Thyroid gland (tissue), 4 donors: ENCODE measurements at places on chromosomes 13 and 19.

- H3K36me3 ChIP-seq, result no peaks in the 10 kb centered on the region
- H3K27ac ChIP-seq, result no peak overlapping the region
- H3K4me3 ChIP-seq, result no peak overlapping the region
These were observed 1.2 kb upstream of the GNG8 start for GRCh38 chr19:46637224-46637623.

GRCh38 chr19:18993115-18993514 is 40.2 kb downstream of the SUGP2 start:
- peaks cover 32% of the 10 kb centered on the region for H3K36me3 ChIP-seq
- DNase-seq, result no peak
- H3K4me1 ChIP-seq, result no peaks in the 10 kb centered on the region
- H3K4me3 ChIP-seq, result no peak overlapping the region
- no peaks in the 10 kb centered on the region for H3K27me3 ChIP-seq

DNA sequence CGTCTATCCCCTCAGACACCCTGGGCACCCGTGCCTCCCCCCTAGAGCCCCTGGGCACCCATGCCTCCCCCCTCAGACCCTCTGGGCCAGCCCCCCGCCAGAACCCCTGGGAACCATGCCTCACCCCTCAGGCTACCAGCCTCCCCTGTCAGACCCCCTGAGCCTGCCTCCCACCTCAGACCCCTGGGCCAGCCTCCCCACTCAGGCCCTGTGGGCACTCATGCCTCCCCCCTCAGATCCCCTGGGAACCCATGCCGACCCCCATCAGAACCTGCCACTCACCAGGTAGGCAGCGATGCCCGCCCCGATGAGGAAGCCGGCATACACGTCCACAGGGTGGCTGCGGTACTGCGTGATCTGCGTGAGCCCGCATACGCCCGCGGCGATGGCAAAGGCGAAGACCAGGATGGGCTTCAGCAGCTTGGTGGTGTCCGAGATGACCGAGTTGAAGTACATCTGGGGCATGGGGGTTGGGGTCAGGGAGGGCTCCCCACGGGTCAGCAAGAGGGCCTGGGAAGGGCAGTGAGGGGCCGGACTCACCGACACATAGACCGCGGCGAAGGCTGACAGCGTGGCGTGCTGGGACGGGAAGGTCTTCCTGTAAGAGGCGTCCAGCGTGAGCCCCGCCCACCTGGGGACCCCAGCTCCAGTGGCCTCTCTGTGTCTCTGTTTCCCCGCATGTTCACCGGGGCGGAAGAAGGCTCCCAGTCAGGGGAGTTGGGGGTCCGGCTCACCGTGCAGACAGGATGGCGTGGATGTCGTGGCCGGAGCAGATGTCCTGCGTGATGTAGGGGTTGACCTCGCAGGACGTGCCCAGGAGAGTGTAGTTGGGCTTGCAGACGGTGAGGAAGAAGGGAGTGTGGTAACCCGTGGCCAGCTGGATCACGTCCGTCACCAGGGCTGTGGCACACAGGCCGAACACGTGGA is 7.3 kb downstream of the PLPPR3 start:
- no peak for DNase-seq
- no peak overlapping the region for H3K27ac ChIP-seq
- no peaks in the 10 kb centered on the region for H3K27me3 ChIP-seq
- H3K4me1 ChIP-seq, result no peaks in the 10 kb centered on the region
- H3K36me3 ChIP-seq, result peaks cover 33% of the 10 kb centered on the region
- no peak overlapping the region for H3K4me3 ChIP-seq

DNA sequence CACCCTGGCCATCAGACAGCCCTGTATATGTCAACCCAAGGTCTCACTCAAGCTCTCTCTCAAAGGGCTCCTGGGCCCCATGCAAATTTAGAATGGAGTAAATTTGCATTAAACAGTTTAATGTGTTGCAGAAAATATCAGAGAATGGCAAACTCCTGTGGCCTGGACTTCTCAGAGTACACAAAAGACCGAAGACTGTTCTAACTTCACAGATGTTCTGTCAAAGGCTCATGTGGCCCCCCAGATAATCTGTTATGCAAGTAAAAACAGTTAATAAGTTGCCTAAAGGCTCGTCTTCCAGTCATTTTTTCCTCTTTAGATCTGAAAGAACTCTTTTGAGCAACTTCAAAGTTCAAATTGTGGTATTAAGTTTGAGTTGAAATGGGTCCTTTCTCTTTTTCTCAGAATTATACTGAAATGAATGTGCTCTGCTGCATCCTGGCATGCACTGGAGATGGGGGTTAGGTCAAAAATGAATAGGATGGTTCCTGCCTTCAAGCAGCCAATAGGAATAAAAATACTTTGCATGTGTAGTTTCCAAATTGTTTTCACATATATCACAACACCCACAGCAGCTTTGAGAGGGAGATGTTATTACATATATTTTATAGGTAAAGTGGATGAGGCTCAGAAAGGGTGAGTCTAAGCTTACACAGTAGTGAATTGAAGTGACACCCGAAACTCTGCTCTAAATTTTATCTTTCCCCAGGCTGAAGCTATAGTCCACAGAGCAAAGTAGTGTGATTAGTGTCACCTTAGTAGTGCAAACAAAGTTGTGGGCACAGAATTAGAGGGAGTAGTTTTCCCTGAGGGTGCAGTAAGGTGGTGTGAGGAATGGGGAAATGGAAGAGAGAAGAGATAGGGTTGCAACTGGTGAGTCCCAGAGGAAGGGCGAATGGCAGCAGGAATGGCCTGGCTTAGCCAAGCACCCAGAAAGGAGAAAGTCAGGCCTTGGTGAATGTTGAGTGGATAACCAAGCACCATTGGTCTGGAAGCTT is 205.0 kb upstream of the RFC3 start:
- H3K36me3 ChIP-seq, result no peaks in the 10 kb centered on the region
- H3K4me3 ChIP-seq, result no peak overlapping the region
- no peaks in the 10 kb centered on the region for H3K27me3 ChIP-seq

- no peaks in the 10 kb centered on the region for H3K4me1 ChIP-seq
- no peak for DNase-seq
- H3K27ac ChIP-seq, result no peak overlapping the region
- H3K27me3 ChIP-seq, result no peaks in the 10 kb centered on the region
These were observed 503.9 kb downstream of the GPC5 start for GRCh38 chr13:91902291-91902690.

- H3K4me3 ChIP-seq, result no peak overlapping the region
- no peaks in the 10 kb centered on the region for H3K4me1 ChIP-seq
- H3K27ac ChIP-seq, result no peak overlapping the region
- no peak for DNase-seq
- no peaks in the 10 kb centered on the region for H3K27me3 ChIP-seq
These were observed 11.6 kb upstream of the CACNG7 start for GRCh38 chr19:53897459-53897858.

GRCh38 chr13:68927387-68928026 is 1180.1 kb upstream of the ATXN8OS start:
- no peak overlapping the region for H3K27ac ChIP-seq
- DNase-seq, result no peak
- no peak overlapping the region for H3K4me3 ChIP-seq
- no peaks in the 10 kb centered on the region for H3K36me3 ChIP-seq
